Caki2 (cell line): ENCODE measurements at places on chromosomes 13 and 19. TPM values are rescaled to one million over a fixed set of nuclear protein-coding genes. Genes with fewer than 3 reads are reported as not detected.

DNA sequence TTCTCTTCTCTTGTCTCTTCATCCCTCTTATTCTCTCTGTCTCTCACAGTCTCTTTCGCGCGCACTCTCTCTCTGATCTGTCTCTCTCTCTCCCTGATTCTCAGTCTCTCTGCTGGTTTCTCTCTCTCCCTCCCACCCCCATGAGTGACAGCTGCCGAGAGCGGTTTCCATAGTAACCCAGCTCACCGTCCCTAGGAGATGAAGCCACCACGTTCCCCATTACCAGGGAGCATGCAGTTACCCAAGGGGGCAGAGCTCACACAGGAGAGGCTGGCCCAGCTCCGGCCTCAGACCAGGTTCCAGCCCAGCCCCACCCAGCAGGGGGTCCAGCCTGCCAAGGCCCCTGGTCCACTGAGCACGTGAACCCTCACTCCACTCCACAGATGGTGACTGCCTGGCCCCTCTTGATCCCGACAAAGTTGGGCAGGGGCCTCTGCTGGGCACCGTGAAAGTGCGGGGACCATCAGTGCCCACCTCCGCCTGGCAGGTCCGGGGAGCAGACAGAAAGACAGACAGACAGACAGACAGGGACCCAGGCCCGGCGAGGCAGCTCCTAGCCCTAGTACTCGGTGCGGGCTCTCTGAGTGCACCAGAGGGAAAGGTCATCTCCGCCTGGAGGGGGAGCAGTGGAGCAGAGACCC lies 50.6 kb downstream of the CELF5 start:
- DNase-seq, result peak; percentile 11

GRCh38 chr19:43569657-43570056 lies 5.7 kb downstream of the XRCC1 start:
- DNase-seq, result no peak

DNA sequence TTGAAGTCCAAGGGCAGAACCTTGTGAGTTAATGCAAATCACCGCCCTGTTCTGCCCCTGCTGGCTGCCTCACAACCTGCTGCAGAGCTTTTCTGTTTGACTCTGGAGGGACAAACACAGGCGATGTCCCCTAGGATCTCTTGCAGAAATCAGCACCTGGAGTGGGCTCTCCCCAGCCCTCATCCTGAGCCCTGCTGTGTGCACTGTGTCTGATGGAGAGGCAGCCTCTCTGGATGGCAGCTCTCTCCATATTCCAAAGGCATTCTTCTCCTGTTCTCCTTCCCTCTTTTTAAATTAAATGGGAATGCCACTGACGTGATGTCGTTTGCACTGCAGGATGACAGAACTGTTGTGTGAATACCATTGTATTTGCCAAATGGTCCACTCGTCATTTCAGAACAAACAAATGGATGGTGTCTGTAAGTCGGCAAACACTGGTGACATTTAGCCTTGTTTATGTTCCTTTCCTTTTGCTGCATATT lies 184.1 kb downstream of the ZNF536 start:
- no peak for DNase-seq

DNA sequence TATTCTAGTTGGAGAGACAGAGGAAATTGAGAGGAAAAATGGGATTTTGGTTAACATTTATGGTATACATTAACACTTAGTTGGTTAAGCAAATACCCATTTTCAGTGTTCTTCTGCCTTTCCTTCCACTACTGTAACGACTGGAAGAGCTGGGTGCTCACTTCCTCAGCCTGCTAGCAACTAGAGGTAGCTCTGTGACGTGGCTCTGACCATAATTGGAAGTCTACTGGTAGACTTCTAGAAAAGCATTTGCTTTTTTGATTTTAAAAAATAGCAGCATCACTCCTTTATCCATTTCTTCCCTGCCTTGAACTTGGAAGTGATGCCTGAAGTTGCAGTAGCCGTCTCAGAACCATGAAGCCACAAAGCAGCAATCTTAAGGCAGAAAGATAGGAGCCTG lies 15.9 kb downstream of the NHLRC3 start:
- DNase-seq, result no peak

GRCh38 chr19:50628146-50628545 lies 11.5 kb downstream of the SYT3 start:
- DNase-seq, result no peak

- no peak for DNase-seq
Measured at GRCh38 chr19:19554074-19555023, 16.3 kb downstream of the CILP2 start.

ZNF177 gene
- total RNA-seq, result 0.17 TPM in 1 of 2 replicates, not detected in the other

KLHL1 gene
- not detected in 2 replicates for total RNA-seq
